NCI-H187 (cell line): ENCODE measurements at places on chromosomes 12 and 14.
A peak's percentile ranks its signal among the peaks of the same experiment; 100 is the strongest.

DNA sequence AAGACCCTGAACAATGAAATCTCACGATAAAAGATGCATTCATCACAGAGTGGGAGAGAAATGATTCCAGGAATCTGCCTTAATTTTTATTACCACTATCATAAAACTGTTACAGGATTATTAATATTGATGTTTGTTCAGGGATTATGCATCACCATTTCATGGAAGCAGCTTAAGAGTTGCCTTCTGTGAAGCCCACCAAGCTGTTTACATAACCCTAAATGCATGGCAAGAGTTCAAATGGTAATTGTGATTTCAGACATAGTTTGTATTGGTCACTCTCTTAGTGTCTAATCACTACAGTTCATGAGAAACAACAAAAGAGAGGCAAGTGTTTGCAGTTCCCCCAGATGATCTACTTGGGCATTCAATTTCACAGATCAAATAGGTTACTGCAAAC lies 527.7 kb downstream of the RPS29 start:
- DNase-seq = no peak

DNA sequence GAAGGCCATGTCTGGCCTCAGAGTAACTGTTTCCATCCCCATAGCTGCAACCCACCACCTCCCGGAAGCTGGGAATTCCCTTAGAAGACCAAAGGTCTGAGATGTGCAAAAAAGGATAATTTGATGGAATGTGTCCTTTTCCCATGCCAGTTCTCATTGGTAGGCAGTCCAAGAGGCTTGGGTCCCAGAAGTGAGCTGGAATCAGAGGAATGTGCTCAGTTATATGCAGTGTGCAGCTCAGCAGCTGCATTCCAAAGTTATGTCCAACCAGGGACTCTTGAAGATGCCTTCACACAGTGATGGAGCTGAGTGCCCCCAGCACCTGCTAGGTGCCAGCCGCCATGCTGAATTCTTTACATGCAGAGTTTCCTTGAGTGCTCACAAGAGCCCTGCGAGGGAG lies 583.9 kb upstream of the TBX3 start:
- no peak for DNase-seq

DNA sequence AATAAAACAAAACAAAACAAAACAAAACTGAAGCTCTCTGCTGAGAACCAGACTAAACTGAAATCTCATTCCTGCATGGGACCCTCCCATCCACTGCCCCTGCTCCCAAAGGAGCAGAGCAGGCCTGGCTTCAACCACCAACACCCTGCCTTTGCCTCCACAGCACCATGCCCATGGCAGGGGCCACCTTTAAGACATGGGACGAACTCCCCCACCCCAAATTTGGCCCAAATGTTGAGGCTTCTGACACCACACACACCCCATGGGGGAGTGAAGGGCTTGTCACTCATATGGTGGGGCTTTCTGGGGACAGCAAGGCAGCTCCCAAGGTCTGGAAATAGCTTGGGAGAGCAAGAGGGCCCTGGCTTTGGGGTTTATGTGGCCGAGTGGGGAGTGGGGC lies 177.2 kb downstream of the KIF26A start:
- no peak for DNase-seq

- DNase-seq = no peak
Observed at GRCh38 chr12:110498984-110499706, 2.8 kb downstream of the VPS29 start.

- no peak for DNase-seq
Observed at GRCh38 chr12:96421014-96421413, 20.8 kb upstream of the CDK17 start.

GRCh38 chr12:79454338-79454843 lies 236.4 kb downstream of the PAWR start:
- DNase-seq = no peak

DNA sequence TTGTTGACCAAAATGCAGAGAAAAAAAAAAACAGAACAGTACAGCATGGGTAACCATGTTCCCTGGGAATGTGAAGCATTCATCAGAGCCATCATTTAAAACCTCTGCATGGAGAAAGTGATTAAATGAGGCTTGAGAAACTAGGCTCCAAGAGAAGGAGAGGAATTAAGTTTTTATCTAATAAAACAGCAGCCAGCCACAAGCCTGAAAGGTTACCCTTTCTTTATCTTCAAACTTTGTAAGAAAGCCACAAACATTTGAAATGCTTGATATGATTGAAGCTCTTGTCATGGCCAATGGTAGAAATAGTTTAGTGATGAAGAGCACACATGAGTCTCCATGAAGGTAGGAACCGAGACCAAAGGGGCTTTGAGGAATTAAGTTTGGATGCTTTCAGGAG lies 144.9 kb upstream of the SYT1 start:
- DNase-seq = no peak

- DNase-seq = no peak
Observed at GRCh38 chr12:117261247-117261646, 71.0 kb upstream of the FBXO21 start.

GRCh38 chr14:57737598-57737997 lies 128.3 kb downstream of the SLC35F4 start:
- no peak for DNase-seq

GRCh38 chr12:16359512-16360491 lies 12.4 kb downstream of the MGST1 start:
- DNase-seq = peak; percentile 5

DNA sequence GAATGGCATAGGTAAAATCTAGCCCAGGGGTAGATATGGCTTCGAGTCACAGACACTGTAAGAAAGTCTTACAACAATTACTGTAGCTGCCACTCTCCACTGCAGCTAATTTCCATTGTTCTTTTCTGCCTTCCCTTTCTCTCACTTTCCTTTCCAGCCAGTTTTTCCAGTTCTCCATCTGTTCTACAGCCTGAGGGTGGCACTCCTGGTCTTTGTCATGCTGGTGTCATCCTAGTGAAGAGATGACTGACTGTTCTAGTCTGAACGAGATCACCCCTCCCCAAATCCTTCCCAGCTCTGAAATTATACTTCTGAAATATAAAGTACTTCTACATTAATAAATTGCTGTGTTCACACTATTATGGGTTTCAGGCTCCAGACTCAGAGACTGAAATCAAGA lies 74.2 kb upstream of the CSRP2 start:
- DNase-seq = no peak

DNA sequence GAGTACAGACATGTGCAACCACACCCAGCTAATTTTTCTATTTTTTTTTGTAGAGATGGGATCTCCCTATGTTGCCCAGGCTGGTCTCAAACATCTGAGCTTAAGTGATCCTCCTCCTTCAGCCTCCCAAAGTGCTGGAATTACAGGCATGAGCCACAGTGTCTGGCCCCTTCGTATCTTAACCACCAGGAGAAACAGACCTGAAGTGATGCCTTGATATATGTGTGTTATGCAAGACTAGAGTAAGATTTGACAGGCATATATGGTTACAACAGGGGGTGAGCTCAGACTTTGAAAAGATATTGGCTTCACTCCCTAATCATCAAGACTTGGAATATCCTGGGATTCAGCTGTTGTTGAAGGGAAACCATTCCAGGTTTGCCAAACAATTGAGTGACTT lies 10.7 kb upstream of the GALNT6 start:
- no peak for DNase-seq

- DNase-seq = peak; percentile 48
Observed at GRCh38 chr14:64826845-64827244, 52.9 kb downstream of the SPTB start.

- DNase-seq = no peak
Observed at GRCh38 chr14:35286003-35286600, 6.1 kb upstream of the PSMA6 start.

- DNase-seq = no peak
Observed at GRCh38 chr12:26062566-26062965, 62.3 kb downstream of the BHLHE41 start.

GRCh38 chr14:93311082-93311481 lies 21.8 kb downstream of the BTBD7 start:
- no peak for DNase-seq

- no peak for DNase-seq
Observed at GRCh38 chr14:92729634-92730358, 18.6 kb downstream of the LGMN start.

DNA sequence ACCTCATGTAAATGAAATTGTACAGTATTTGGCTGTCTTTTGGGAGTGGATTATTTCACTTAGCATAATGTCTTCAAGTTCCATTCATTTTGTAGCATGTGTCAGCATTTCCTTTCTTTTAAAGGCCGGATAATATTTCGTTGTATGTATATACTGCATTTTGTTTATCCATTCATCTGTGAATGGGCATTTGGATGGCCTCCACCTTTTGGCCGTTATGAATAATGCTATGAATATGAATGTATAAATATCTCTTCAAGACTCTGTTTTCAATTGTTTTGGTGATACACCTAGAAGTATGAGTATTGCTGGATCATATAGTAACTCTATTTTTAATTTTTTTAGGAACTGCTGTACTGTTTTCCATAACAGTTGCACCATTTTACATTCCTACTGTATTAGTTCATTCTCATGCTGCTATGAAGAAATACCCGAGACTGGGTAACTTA lies 164.9 kb downstream of the DYRK2 start:
- no peak for DNase-seq

GRCh38 chr12:11697670-11698387 lies 48.4 kb downstream of the ETV6 start:
- no peak for DNase-seq

DNA sequence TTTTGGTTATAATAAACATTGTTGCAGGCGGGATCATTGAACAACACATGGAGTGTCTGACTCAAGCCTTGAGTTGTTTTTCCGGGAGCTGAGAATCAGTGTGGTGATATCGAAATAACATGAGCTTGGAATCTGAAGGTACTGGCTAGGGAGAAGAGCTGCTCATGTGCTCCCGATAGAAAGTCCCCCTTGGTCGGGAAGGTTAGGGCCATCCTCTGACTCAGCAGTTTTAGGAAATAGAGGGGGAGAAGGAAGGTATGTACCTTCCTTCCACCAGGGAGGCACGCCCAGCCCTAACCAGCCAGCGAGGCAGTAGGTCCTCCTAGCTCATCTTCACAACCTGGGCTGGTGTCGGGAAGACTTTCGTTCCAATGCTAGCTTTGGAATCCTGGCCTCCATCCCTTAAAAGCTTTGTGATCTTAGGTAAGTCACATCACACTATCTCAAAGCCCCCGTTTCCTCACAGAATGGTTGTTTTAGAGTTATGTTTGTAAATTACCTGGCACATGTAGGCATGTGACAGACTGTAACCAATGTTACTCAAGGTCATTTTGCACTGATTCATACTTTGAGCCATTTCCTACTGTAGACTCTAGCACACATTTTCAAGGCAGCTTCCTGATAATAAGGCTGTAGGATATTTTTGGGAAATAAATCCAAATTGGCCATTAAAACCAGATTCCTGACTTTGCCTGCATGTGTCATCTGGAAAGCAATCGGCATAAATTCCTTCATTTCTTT lies 1.9 kb upstream of the RAB35 start:
- no peak for DNase-seq

GRCh38 chr12:51900323-51900889 lies 6.9 kb upstream of the ACVRL1 start:
- no peak for DNase-seq

DNA sequence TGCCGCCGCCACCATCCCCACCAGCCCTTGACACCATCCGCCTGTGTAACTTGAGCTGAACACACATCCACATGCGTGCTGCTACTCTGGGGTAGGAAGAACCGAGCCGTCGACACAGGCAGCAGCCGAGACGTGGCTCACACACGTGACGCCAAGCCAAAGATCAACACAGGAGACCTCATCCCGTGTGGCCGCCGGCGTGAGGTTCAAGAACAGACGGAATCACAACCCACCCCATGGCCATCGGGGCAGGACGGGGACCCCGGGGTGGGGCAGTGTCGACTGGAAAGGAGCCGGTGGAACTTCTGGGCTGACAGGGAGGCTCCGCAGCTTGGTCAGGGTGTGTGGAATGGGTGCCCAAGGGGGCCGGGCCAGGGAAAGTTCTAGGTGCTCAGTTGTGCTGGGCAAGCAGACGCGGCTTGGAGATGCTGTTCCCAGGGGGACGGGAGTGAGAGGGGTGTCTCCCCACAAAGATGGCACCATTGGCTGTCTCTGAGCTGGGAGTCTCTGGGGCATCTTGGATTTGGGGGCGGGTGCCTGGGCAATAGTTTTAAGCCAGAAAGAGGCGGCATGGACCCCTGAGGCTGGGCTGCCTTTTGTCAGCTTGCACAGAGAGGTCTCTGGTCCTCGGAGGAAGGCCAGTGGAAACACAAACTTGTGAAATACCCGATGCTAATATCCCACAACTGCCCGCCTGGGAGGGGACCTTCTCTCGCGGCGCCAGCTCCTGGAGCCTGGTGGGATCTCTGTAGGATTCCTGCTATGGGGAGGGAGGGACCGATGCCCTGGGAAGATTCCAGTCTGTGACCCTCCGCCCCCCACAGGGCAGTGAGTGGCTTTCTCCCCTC lies 41.8 kb downstream of the GALNT9 start:
- DNase-seq = no peak

- DNase-seq = no peak
Observed at GRCh38 chr14:91311284-91311662, 66.8 kb upstream of the GPR68 start.

DNA sequence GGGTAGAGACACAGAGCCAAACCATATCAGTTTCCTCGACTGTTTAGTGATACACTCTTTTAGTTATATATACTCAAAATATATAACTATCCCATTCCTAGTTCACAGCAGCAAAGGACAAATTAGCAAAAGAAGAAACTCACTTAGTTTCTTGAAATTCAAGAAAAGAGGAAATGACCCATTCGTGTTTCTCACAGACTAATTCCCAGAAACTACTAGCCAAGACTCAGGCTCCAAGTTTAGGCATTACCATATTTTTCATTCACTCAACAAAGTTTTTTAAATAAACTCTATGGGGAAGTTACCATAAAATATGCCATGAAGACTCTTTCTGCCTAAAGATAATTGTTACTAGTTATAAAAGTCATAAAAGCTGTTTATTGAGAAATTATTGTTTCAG lies 152.3 kb upstream of the DAAM1 start:
- DNase-seq = no peak

GRCh38 chr12:65779091-65779642 lies 45.1 kb upstream of the HMGA2 start:
- no peak for DNase-seq

- peak; percentile 32 for DNase-seq
Observed at GRCh38 chr12:80936642-80937390, 918 bp downstream of the LIN7A start.

GRCh38 chr14:73777420-73777819 lies 63.2 kb upstream of the PNMA1 start:
- no peak for DNase-seq

GRCh38 chr12:106999446-106999845 lies 12.5 kb upstream of the MTERF2 start:
- DNase-seq = no peak

DNA sequence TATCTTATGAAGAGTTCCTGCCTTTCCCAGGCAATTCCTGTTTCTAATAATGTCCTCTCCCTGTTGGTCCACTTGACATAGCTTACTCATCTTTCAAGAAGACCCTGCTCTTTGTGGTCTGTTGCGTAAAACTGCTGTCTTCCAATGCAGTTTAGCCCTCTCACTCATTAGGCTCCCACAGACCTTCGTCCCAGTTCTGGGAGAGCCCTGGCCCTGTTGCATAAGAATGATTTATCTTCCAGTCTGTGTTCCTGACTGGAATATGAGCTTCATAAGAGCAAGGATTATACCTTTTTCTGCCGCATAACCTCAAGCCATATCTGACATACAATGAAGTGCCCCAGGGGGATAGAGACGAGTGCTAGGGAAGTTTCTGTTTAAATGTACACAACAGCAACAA lies 365.9 kb upstream of the NOVA1 start:
- DNase-seq = peak; percentile 36
